Naive B cell (primary cell): ENCODE measurements at places on chromosomes 13 and 19. TPM values are rescaled to one million over a fixed set of nuclear protein-coding genes. Genes with fewer than 3 reads are reported as not detected.
A peak's percentile ranks its signal among the peaks of the same experiment; 100 is the strongest.

- peak; percentile 36 for DNase-seq
These were observed 10.0 kb downstream of the ATP7B start for GRCh38 chr13:52001120-52001731.

DNA sequence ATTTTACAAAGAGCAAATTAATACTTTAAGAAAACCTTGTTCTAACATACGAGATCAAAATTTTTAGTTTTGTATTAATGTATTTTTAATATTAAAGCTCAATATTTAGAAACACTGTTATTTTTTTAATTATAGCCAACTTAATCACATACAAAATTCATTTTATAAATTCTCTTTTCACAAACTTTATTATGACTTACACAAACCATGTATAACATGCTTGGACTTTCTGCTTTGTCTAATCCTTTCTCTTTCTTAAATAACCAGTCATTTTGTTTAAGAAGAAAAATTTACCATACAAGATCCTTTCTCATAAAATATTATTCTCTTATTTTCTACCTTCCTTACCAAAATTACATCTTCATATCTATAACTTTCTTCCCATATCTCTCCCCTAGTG lies 62.2 kb downstream of the CYSLTR2 start:
- DNase-seq, result no peak

GRCh38 chr13:41053384-41053826 lies 7.9 kb upstream of the WBP4 start:
- DNase-seq, result peak; percentile 71

- no peak for DNase-seq
These were observed 262.2 kb downstream of the KLF5 start for GRCh38 chr13:73321043-73321442.

DNA sequence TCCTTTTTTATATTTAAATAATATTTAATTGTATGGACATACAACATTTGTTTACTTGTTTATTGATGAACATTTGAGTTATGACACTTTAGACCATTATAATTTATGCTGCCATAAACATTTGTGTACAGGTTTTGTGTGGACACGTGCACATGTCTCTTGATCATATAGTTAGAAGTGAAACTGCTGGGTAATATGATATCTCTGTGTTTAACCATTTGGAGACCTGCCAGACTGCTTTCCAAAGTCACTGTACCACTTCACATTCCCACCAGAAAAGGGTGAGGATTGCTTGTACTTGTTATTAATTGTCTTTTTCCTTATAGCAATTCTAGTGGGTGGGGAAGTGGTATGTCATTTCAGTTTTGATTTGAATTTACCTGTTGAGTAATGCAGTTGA lies 145.6 kb upstream of the KLHL1 start:
- DNase-seq, result no peak

DNA sequence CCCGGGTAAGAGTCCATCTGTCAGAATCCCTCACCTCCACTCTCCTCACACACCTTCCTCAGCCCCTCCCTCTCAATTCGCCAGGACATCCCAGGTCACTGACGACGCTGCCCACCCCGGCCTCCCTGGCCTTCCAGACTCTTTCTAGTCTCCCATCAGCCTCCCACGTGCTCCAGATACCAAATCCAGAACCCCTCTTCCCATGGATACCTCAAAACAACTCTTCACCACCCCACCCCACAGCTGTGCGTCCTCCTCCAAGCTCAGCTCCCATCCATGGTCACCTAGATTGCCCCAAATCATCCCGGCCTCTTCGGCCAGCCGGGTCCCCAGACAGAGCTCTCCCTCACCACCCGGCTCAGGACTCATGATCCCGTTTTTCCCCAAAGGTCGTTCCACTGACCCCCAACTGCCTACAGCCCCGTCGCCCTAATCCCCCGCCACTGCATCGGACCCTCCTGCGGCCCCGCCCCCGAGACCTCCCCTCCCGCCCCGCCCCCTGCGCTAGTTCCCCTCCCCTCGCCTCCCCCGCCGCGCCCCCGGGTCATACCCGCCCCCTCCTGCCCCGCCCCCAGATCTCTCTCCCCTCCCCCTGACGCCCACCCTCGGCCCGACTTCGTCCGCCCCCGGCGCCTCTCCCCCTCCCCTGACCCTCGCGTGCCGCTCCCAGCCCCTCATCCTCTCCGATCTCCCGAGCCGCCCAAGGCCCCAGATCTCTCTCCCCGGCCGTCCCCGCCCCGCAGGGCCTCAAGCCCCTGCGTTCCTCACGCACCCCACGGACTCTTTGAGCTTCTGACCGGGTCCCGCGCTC lies 546 bp downstream of the UBXN6 start:
- DNase-seq, result no peak

PLEKHF1 gene
- polyA plus RNA-seq, result 5.8 TPM

CKM gene
- not detected for polyA plus RNA-seq

IGSF23 gene
- polyA plus RNA-seq, result not detected

LILRA1 gene
- polyA plus RNA-seq, result 0.41 TPM
